ENCODE measurements at places on chromosomes 6 and 20.

- peak; percentile 22 for DNase-seq
Measured at GRCh38 chr20:43736588-43737158, 9.9 kb upstream of the GTSF1L start.

- DNase-seq, result no peak
Measured at GRCh38 chr6:143970456-143971218, 37.4 kb downstream of the PLAGL1 start.

DNA sequence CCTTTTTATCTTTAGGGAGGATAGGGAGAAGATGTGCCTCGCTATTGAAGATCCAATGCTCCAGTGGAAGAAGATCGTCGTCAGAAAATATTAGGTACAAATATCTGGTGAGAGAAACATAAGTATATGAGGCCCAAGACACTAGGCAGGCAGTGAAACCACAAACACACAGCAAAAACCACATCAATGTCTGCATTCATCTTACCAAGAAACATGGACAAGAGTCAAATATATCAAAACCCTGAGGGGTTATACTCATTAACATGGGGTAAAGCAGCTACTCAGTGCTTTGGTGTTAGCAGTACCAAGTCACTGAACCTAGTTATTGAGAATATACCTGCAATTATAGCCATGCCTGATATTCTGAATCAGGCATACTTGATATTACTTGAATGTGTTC lies 101.4 kb upstream of the FAM184A start:
- no peak for DNase-seq

DNA sequence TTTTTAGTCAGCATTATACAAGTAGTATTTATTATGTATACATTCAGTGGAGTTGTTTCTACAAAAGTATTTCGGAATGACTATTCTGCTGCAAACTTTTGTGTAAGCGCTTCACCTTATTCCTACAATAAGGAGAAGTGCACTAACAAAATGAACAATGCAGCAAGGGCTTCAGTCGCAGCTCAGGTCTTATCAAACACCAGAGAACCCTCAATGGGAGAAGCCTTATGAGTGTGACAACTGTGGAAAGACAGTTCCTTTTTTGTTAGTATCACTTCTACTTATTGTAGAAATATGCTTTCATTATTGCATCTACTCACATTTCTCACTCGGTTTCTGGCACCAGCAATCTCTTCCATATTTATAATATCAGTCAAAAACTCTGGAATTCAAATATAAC lies 18.8 kb downstream of the ZKSCAN3 start:
- no peak for DNase-seq

DNA sequence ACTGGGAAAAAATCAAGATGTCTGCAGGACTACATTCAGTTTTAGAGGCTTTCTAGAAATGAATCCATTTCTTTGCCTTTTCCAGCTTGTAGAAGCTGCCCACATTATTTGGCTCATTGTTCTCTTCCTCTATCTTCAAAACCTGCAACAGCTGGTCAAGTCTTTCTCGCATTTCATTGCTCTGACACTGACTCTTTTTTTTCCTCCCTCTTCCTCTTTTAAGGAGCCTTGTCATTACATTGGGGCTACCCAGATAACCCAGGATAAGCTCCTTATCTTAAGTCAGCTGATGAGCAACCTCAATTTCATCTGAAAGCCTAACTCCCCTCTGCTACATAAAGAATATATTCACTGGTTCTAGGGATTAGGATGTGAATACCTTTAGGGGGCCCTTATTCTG lies 53.2 kb upstream of the CEP162 start:
- no peak for DNase-seq

- DNase-seq, result no peak
Measured at GRCh38 chr6:147287869-147288271, 83.7 kb downstream of the STXBP5 start.

DNA sequence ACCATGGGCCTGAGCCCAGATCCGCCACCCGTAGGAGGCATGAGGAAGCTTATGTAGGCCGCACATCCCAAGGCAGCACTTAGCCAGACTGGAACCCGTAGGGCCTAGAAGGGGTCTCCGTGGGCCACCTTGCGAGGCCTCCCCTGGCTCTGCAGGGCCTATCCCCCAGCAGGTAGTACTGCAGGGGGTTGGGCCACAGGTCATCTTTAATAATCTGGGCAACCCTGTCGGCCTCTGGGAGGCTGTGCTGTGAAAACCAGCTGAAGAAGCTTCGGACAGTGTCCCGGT lies 18.5 kb downstream of the PLAGL2 start:
- DNase-seq, result no peak

DNA sequence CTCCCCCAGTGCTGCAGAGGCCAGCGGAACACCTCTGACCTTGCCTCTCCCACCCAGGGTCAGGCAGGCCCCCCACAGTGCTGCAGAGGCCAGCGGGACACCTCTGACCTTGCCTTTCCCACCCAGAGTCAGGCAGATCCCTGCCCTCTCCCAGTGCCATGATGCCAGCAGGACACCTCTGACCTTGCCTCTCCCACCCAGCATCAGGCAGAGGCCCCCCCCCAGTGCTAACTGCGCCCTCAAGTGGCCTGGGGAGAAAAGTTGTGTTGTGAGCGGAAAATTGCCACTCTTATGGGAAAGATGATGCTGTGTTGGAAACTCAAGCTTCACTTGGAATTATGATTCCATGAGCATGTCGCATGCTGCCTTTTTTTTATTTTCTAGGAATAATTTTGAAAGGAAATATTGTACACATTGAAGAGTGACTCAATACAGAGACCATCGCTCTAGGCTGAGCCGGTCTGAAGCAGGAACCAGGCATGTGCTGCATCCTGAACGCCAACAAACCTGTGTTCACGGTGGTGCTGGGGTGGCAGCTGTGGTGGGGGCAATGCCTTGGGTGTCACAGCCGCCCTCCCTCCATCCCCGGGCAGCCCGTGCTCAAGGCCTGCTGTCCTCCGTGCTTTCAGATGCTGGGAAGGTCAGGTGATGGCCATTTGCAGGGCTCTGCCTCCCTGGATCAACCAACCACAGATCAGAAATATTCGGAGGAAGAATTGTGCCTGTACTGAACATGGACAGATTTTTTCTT lies 98.6 kb downstream of the CDH4 start:
- DNase-seq, result no peak

DNA sequence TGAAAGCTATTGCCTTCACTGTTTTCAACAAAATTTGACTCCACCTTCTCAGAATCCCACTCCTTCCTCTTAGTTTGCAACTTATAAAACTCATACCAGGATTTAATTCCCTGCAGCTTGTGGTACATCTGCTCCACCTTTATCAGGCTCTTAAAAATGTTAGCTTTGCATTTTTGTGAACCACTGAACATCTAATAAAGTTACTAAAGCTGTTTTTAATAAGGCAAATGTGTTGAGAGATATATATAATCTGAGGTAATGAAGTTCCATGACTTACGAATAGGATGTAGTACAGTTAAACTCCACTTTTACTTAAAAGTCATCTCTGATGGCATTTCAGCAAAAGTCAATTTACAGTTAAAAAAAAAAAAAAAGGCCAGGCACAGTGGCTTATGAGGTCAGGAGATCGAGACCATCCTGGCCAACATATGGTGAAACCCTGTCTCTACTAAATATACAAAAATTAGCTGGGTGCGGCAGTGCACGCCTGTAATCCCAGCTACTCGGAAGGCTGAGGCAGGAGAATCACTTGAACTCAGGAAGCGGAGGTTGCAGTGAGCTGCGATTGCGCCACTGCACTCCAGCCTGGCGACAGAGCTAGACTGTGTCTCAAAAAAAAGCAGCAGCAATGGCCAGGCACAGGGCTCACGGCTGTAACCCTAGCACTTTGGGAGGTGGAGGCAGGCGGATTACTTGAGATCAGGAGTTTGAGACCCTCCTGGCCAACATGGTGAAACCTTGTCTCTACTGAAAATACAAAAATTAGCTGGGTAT lies 106.2 kb downstream of the KIF13A start:
- no peak for DNase-seq

DNA sequence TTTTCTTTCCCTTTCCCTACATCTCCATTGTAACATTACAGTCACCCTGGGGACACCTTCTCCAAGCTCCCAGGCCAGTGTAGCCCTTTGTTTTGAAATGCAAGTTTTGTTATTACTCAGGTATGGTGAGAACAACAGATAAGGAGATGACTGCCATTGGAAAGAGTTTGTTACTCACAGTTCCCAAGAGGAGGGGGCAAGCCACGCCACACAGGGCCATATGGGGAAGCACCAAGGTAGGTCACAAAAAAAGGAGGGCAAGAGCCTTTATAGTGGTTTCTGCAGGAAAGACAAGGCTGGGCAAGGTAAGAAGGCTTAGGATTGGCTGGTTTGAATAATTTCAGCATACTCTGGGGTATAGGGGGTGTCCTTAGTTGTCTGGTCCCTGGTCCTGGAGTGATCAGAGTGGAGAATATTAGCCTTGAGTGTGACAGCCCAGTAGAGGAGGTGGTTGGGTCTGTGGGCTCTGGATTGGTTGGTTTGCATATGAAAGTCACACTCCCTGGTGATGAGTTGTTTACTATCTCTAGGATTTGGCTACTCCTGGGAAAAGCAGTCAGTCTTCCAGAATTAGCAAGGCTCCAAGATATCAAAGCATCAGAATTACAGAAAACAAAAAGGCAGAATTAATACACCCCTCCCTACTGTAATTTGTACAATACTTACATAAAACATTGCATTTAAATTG lies 33.1 kb upstream of the SMLR1 start:
- DNase-seq, result no peak

DNA sequence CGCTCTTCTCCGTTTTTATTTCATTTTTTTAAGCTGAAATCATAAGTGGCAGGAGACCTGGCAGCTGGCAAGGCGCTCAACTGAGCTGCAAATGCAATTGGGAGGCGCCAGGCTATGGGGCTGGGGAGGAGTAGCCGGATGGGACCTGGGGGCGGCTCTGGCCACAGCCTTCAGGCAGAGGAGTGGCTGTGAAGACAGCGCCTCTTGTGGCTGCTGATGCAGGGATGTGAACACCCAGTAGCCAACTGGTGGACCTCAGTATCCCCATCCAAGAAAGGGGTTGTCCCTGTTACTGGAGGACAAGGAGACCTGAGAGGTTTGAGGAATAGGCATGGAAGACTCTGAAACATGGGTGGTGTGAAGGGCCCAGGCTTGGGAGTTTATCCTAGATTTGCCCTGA lies 12.6 kb downstream of the KCNK17 start:
- no peak for DNase-seq

- DNase-seq, result no peak
Measured at GRCh38 chr6:131262060-131262459, 126.8 kb downstream of the AKAP7 start.

GRCh38 chr6:48567016-48567415 lies 456.0 kb upstream of the PTCHD4 start:
- DNase-seq, result no peak

DNA sequence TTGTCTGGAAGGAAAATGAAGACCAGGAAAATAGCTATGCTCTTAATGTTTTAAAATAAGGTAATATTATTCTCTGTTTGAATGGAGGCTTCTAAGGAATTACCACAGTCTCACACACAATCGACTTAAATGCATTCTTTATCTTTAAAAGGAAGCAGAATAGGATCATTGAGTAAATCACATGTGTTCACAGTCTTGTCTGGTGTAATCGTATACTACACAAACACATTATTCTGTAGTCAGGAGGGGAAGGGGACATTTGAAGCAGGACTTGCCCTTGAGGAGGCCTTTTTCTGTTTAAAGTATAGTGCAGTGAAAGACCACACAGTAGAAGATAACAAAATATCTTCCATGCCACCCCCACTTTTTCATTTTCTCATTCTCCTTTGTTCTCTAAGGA lies 20.6 kb upstream of the REV3L start:
- DNase-seq, result no peak

DNA sequence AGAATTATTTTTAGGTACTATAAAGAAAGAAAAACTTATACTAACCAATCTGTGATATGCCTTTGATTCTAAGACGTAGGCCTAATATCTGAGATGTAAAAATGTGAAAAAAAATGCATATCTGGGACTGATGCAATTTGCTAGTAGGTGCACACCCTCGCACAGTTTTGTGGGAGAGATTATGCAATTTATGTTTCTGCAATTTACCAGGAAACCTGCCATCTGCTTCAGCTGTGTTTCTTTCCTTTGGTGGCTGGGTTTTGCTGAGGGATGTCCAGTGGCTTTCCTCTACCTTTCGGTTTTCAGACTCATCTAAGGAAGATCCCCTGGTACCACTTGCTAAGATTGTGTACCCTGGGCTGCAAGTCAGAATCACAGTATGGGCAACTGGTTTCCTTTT lies 186.9 kb downstream of the ZFP64 start:
- DNase-seq, result no peak

- DNase-seq, result no peak
Measured at GRCh38 chr6:157023958-157024357, 246.8 kb downstream of the ARID1B start.

GRCh38 chr20:54606380-54606779 lies 131.0 kb downstream of the DOK5 start:
- DNase-seq, result no peak

DNA sequence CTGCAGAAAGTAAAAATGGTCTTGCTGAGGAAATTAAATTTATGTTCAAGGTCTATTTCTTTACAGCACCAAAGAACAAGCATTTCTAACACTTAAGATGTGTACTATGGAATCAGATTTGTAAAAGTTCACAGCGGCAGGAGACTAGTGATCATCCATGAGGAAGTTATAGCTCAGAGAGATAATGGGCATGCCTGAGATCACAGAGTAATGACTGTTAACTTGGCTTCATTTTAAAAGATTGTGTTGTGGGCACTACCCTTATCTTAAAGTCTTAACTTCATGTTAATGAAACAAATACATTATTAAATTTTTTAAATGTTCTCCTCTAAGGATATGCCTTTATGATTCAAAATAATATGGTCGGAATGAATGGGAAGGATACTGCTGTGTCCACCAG lies 168.6 kb downstream of the GMPR start:
- no peak for DNase-seq

- DNase-seq, result no peak
Measured at GRCh38 chr6:56643379-56644089, 845 bp upstream of the DST start.

GRCh38 chr6:26470643-26471042 lies 12.9 kb downstream of the BTN2A1 start:
- DNase-seq, result no peak

DNA sequence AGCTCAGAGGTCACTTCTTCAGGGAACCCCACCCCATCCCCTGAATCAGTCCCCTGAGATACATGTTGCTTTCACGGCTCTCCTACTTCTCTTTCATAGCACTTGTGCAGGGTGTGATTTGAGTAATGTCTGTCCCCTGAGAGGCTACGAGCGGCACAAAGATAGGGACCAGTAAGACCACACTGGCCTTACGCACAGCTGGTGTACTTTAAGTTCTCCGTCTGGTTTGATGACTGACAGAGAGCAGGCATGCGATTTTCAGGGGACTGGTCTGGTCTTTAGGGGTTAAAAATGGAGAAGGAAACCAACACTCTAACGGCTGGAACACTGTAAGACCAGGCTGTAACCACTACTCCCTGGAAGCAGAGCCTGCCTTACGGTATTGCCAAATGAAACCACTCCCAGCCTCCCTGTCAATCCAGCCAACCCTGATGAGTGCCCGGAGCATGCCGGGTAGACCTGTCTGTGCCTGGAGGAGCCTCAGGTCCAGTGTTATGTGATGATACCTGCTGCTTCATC lies 47.1 kb downstream of the ELMO2 start:
- DNase-seq, result no peak

- DNase-seq, result no peak
Measured at GRCh38 chr6:133502441-133503335, 261.5 kb downstream of the EYA4 start.
